ENCODE measurements at places on chromosomes 5 and 9. TPM values are rescaled to one million over a fixed set of nuclear protein-coding genes. Genes with fewer than 3 reads are reported as not detected.
A peak's percentile ranks its signal among the peaks of the same experiment; 100 is the strongest.

DNA sequence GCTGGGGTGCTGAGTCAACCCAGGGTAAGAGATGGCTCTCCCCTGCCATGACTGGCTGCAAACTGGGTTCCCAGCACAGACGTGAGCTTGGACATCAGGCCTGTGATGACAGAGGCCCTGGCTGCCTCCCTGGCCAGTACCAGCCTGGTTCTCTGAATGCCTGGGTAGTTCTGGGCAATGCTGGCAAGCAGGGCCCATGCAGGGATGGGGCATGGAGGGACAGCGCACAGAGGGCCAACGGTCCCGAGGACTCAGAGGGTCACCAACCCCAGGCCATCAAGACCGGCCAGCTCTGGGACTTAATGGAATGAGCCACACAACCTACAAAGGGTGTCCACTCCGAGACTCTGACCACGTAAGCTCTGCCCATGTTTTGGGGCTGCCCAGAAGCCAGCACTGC is 241.4 kb downstream of the FSTL4 start:
- DNase-seq = no peak

DNA sequence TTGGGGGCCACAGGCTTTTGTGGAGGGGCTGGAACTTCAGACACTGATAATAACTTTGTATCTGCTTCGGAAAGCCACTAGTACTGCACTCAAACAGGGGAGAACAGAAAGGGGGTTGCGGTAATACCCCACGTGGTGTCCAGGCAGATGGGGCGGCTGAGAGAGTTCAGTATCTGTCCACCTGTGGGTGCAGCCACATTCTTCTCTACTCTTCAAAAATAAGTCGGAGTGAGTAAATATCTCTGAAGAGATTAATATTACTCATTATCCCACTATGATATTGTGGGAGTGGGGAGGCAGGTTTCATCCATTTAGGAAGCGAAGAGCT is 102.1 kb upstream of the SSBP2 start:
- no peak for DNase-seq

- no peak for DNase-seq
Observed at GRCh38 chr9:34328500-34328986, 525 bp downstream of the KIF24 start.

- no peak for DNase-seq
Observed at GRCh38 chr5:132761321-132762240, 14.4 kb downstream of the CCNI2 start.

- DNase-seq = peak; percentile 80
Observed at GRCh38 chr9:115369322-115369957, 251.5 kb upstream of the TNC start.

- DNase-seq = no peak
Observed at GRCh38 chr9:129525656-129526196, 95.2 kb downstream of the C9orf50 start.

DNA sequence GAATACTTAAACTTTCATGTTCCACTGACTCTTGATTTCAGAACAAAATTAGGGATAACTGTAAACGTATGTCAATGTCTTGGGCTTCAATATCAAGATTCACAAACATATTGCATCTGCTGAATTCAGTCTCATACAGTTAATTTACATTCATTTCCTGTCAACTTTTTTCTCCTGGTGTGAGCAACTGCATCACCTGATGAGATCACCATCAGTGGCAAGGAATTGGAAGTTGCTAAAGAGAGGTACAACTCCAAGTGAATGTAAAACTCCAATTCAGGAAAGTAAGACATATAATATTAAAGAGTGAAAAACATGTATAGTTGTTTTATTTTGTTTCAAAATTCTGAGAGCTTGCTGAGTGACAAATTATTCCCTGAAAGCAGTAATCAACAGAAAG is 1336.2 kb upstream of the C9orf72 start:
- no peak for DNase-seq

- no peak for DNase-seq
Observed at GRCh38 chr5:59765446-59765845, 128.1 kb downstream of the PDE4D start.

GRCh38 chr5:100760688-100761087 is 142.4 kb downstream of the ST8SIA4 start:
- no peak for DNase-seq

GRCh38 chr9:79955300-79955699 is 383.5 kb downstream of the TLE4 start:
- DNase-seq = no peak

- no peak for DNase-seq
Observed at GRCh38 chr5:1855596-1855995, 27.1 kb downstream of the IRX4 start.

- DNase-seq = no peak
Observed at GRCh38 chr9:87547671-87548081, 50.0 kb downstream of the DAPK1 start.

- DNase-seq = peak; percentile 59
Observed at GRCh38 chr5:17118631-17119030, 98.8 kb upstream of the BASP1 start.

DNA sequence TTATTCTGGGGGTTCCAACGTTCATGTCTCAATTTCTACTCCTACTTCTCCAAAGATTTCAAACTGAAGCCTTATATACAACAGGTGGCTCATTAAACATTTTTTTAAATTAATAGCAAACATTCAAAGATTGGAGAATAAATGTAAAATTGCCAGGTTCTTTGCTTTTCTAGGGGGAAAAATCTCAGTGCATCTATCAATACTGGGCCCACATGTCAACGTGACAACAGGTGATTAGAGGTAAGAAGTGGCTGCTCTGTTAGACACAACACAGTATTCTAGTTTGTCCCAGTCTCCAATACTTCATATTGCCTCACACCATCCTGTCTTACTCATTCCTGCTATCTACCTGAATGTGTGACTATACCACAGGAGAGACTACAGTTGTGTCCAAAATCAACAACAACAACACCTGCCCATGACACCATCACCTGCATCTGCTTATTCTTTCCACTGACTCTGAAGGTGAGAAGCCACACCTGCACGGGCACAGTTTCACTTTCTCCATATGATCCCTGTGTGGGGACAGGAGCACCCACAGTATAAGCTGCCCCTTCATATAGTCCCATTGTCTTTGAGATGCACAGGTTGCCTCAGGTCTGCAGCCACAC is 110.2 kb downstream of the LHFPL2 start:
- no peak for DNase-seq

DNA sequence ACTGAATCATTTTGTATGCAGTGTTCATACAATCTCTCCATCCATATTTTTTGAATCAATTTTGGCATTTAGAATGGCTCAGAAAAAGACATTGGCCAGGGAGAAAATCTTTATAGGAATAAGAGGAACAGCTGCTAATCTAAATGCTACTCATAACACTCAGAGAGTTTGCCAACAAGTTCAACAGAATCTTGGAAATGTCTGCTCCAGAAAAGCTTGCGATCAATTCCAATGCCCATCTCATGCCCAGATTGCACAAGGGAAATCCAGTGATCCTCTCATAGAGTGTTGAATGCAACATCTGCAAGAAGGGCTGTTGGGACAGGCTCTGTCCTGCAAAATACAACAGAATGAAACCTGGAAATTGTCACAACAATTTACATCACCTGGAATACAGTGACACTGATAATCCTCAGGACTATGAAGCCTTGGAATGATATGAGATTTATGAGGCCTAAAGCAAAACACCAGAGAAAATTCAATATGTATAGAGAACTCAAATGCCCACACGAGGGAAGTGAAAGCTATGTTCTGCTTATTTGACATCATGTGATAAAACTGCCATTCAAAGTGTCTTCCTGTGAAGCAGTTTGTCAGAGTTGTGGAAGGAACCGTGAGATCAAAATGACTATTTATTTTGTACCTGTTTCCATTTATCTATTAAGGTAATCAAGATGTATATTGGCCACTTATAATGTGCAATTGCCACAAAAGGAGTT is 190.1 kb downstream of the PARP8 start:
- DNase-seq = no peak

GRCh38 chr5:151585970-151586369 is 5.2 kb downstream of the FAT2 start:
- no peak for DNase-seq

DNA sequence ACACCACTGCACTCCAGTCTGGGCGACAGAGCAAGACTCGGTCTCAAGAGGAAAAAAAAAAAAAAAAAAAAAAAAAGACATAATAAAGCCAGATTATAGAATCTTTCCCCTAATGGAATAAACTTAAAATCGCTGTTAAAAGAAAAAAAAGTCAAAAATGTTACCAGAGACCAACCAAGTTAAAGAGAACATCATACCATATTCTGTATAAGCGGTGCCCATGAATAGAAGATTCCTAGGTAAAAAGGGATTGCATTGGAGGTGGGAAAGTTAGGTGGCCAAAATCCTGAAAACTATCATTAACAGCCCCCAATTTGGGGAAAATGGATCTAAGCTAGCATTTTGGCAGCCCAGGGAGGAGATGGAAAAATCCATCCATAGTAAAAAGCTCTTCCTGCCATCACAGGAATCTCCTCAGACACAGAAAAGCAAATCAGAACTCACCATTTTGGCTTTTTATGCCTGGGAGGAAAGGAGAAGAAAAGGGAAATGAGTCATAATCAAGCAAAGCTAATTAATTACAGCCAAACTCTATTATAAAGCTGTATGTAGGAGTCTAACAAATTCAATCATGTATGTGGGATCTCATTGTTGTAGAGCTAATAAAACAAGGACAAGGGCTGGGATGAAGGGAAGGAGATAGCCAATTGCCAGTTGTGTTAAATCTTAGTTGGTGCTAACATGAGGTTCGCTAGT is 363.8 kb downstream of the ARL15 start:
- DNase-seq = no peak

- DNase-seq = no peak
Observed at GRCh38 chr5:53170746-53171349, 61.3 kb upstream of the MOCS2 start.

DNA sequence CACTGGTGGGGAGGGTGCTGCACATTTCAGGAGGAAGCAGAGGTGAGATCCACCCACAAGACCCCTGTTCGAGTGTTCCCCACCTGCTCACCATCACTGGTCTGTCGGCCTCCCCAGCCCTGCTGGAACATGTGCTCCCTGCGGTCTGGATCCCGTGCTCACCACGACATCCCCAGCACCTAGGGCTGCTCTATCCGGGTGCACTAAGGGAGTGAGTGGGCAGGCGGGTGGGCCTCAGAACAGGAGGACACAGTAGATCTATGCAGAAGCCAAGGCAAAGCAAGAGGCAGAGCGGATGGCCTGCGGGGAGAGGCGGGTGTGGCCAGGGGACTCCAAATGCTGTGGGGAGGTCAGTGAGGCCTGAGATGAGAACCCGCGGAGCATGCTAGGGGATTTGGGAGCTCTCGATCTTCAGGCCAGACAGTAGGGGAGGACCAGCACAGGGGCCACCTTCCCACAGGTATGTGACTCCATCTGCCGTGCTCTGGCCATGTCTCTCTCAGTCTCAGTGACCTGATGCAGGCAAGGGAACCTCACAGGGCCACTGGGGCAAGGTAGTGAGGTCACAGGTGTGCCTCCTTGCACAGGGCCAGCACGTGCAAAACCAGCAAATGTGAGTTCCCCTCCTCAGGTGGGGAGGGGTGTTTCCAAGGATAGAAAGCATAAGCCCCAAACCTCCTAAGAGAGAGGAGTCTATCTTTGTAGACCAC is 134.2 kb downstream of the ZNF354C start:
- no peak for DNase-seq

DNA sequence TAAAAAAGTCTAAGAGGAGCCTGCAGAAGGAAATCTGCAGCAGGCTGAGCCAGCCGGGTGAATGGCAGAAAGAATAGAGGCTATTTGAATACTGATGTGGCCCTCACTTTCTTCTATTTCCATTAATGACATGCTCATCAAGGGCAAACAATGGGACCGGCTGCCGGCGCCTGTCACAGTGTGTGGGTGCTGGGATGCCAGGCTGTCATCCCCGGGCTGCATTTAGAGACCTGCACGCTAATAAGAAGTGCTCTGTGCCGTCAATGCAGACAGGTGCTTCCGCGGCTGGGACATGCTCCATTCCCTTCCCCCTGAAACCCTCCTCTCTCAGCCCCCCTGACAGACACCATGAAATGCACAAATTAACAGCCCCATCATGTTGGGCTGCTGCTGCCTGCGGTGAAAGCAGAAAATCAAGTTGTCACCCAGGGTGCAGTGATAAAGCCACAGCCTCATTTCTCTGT is 217.7 kb upstream of the TBCA start:
- DNase-seq = no peak

DNA sequence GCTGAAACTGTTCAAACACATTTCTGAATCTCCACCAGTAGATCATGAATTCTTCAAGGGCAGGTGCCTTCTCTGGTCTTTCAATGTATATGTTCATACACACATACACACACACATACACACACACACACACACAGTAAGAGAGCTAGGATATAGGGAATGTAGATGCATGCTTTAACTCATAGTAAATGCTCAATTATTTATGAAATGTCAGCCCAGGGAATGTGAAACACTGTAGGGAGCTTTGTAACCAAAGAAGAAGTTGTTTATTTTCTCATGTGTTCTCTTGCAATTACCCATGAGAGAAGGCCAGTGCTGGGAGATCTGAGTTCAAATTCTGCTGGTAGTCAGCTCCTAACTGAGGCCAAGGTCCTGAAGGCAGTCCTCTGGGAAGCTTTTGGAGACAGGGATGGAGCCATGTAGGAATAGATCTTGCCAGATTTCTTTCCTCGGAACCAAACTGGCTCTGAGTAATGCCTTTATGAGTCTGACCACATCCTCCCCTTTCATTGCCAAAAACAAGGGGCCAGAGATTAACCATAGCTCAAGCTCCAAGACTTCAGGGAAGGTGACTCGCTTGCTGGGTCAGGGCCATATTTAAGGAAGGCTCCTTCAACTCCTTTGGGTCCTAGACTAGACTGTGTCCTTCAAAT is 487.0 kb upstream of the TNC start:
- no peak for DNase-seq

DNA sequence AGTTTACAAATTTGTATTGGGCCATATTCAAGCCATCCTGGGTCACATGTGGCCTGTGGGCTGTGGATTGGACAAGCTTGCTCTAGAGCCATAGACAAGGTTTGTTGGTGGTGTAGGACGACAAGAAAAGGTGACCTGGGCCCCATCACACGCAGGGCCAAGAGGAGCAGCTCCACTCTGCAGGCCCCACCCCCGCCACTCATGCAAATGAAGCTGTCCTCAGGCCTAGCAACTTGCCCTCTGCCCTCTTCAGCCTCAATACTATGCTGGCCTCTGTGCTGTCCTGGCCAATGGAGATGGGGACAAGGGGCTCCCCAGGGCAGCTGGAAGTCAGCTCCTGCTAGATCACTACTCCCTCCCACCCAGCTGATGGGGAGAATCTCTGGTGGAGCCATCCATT is 55.2 kb upstream of the TMEM252 start:
- DNase-seq = no peak

DNA sequence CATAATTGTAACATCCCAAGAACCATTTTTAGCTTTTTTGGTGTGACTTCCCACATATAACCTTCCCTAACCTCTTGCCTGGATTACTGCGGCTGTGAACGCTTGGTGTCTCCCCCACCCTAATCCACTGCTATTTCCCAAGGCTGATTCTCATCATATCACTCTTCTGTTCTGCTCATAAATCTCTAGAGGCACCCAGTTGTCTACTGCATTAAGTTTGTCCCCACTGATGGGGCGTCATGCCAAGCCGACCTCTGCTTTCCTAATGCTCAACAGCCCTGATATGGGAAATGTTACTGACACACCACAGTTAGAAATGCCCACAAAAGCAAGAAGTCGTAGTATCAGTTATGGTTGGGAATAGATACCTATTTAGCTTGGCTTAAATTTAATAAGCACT is 24.4 kb downstream of the NPR3 start:
- no peak for DNase-seq

The SLC36A1 gene
- 22.2 TPM for polyA plus RNA-seq

The MAN1B1 gene
- polyA plus RNA-seq = 50.2 TPM

The PPP3R2 gene
- polyA plus RNA-seq = not detected

The DMRT2 gene
- polyA plus RNA-seq = not detected

The SPEF2 gene
- polyA plus RNA-seq = 2.3 TPM

The RALGPS1 gene
- 4.4 TPM for polyA plus RNA-seq

The GABRA6 gene
- not detected for polyA plus RNA-seq

The ZFP2 gene
- polyA plus RNA-seq = 0.33 TPM

The WDR36 gene
- 39.9 TPM for polyA plus RNA-seq
